Spinal cord (tissue), 10 donors: ENCODE measurements at places on chromosomes 1 and 21. TPM values are rescaled to one million over a fixed set of nuclear protein-coding genes. Genes with fewer than 3 reads are reported as not detected.
A peak's percentile ranks its signal among the peaks of the same experiment; 100 is the strongest.

GRCh38 chr1:225923381-225923691 is 714 bp downstream of the PYCR2 start:
- DNase-seq: no peak

PGBD5 gene
- 22.6 TPM for polyA plus RNA-seq

CR1 gene
- 0.23 TPM for polyA plus RNA-seq

- no peak for DNase-seq
These were observed 35.8 kb downstream of the ZC3H11B start for GRCh38 chr1:219576931-219577730.

PPP1R8 gene
- 56.2 TPM for polyA plus RNA-seq

DNA sequence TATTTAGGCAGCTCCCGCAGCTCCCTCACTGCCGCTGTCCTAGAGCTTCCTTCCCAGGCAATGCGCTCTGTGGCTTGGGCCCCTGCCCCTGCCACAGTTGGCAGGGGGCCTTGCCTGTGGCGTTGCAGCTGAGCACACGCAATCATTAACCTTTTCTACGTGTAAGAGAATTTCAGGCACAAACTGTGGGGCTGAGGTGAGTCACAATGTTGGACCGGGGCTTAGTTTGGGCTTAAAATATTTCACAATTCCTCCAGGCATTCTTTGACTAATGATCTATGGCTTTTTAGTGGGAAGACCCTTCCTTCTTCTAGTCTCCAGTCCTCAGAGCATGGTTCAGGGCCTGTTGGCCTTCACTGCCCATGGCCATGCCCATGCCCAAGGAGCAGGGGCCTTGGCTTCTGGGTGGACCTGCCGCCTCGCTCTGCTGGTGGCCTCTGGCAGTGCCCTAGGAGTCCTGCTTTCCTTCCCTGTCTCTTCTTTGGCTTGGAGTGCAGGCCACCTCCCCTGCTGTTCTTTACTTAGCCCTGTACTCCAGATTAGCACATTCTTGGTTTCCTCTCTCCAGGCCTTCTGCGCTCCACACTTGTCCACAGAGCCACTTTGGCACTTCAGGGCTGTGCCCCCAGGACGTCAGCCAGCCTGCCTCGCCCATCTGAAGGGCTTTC is 39.2 kb downstream of the MAPKAPK2 start:
- DNase-seq: no peak

CRYBG2 gene
- polyA plus RNA-seq: 1.9 TPM

TMEM82 gene
- polyA plus RNA-seq: not detected

AMY1A gene
- not detected for polyA plus RNA-seq

GRCh38 chr1:183831311-183831710 is 26.4 kb downstream of the RGL1 start:
- no peak for DNase-seq

DNA sequence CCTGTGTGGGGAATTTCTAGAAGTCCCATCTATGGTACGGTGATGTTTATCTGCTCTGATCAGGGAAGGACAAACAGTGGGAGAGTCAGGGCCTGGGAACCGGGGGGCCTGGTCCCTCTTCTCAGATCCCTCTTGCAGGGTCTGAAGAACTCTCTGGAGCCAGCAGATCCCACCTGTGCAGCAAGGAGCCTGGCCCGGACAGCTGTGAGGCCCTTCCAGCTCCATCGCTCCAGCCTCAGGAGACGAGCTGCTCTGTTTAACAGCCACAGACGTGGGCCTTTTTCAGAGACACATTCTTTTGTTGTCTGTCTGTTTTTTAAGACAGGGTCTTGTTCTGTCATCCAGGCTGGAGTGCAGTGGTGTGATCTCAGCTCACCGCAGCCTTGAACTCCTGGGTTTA is 14.5 kb downstream of the C1orf174 start:
- no peak for DNase-seq

GRCh38 chr1:156104861-156105832 is 9.4 kb upstream of the LMNA start:
- no peak for DNase-seq

WNT2B gene
- polyA plus RNA-seq: 10.4 TPM

DNA sequence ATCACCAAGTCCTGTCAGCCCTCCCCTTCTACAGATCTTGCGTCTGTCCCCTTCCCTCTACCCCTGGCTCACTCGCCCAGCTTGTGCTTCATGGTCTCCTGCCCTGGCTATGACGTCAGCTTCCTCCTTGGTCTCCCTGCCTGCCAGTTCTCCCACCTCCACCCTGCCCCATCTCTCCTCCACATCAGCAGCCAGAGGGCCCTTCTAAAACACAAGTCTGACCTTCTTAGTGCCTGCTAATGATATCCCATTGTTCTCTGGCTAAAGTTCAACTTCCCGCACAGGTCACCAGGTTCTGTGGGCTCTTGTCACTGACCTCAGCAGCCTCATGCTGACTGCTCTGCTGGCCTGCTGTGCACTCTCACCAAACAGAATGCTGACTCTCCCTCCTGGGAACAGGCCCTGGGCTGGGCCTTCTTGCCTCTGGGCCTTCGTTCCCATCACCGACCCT is 24.7 kb upstream of the MYCL start:
- DNase-seq: no peak

- no peak for DNase-seq
These were observed 25.6 kb upstream of the RGS13 start for GRCh38 chr1:192610112-192610889.

TDRD5 gene
- polyA plus RNA-seq: 2.3 TPM

DNA sequence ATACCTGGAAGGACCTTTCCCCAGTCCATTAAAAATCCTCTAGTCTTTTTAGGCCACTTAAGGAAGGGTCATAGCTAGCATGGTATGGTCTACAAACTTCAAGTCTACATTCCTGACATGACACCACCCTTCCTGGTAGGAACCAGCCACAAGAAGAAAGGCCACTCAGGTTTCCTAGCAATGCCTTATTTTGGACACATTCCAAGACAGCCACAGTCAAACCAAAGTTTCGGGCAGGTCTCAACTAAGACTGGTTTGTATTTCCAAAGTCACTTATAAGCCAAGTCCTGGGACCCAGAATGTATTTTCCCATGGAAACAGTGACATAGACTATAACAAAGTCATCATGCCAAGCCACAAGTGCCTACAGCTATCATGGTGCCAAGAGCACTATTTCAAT is 50.6 kb upstream of the SLC44A3 start:
- DNase-seq: no peak

DNA sequence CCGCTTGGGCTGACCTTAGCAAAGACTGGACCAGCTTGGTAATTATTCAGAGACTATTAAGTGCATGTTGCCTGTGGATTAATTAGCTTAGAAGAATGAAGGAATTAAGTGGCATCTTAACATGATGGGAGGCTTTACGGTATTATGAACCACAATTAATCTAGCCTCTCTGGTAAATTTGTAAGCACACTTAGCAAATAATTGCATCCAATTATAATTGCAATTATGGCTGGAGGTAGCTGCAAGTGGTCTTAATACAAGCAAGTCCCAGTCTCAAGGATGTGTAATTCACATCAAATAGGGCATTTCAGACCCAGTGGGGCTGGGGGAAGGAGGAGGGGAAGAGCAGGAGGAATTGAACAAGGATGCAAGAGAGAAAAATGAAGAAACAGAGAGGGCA is 151.6 kb downstream of the CNIH3 start:
- DNase-seq: no peak

GRCh38 chr1:197664391-197664790 is 110.9 kb downstream of the DENND1B start:
- DNase-seq: no peak

GRCh38 chr1:24065304-24065703 is 46.6 kb downstream of the MYOM3 start:
- DNase-seq: no peak

GATAD2B gene
- 35.3 TPM for polyA plus RNA-seq

KIF14 gene
- polyA plus RNA-seq: 2.7 TPM

- no peak for DNase-seq
These were observed 669.3 kb downstream of the MATN1 start for GRCh38 chr1:30054126-30054525.

GRCh38 chr1:72845981-72846380 is 563.6 kb upstream of the NEGR1 start:
- no peak for DNase-seq

GRCh38 chr1:45820788-45821187 is 17.4 kb downstream of the MAST2 start:
- DNase-seq: no peak

- peak; percentile 13 for DNase-seq
These were observed 961 bp downstream of the RBM15 start for GRCh38 chr1:110340207-110340468.

GRCh38 chr1:214660190-214660589 is 57.2 kb downstream of the CENPF start:
- no peak for DNase-seq

- no peak for DNase-seq
These were observed 501 bp upstream of the MRAP start for GRCh38 chr21:32298148-32298559.

DNA sequence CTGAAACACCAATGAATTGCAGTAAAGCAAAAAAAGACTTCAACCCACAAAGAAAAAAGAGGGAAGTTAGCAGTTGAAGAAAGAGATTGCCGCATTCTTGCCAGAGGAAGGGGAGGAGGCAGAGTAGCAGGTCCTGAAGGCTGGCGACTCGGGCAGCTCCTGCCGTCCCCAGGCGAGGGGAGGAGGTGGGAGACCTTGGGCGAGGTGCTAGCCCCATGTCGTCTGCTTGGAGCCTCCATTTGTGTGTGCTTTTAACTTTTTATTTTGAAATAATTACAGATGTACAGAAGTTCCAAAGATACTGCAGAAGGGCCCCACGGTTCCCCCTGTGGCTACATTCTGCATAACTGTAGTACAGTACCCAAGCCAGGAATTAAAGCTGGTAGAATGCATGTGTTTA is 6.7 kb downstream of the TRPM2 start:
- no peak for DNase-seq
